A172 (cell line): ENCODE measurements at places on chromosomes 12 and 14. TPM values are rescaled to one million over a fixed set of nuclear protein-coding genes. Genes with fewer than 3 reads are reported as not detected.

DNA sequence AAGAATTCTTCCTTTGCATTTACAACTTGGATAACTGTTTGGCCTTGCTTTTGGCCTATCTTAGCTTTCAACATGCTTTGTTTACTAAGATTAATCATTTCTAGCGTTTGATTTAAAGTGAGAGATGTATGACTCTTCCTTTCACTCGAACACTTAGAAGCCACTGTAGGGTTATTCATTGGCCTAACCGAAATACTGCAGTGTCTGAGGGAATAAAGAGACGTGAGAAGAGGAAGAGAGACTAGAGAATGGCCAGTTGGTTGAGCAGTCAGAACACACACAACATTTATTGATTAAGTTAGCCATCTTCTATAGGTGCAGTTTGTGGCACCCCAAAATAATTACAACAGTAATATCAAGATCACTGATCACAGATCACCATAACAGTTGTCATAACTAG is 62.3 kb upstream of the CCDC175 start:
- DNase-seq, result no peak

GRCh38 chr14:48452437-48452995 is 777.1 kb upstream of the MDGA2 start:
- no peak for DNase-seq

- DNase-seq, result no peak
These were observed 212.6 kb downstream of the PTPRO start for GRCh38 chr12:15534874-15535273.

GRCh38 chr14:96195441-96196081 is 9.1 kb upstream of the BDKRB2 start:
- DNase-seq, result no peak

- no peak for DNase-seq
These were observed 143.8 kb downstream of the ADGRD1 start for GRCh38 chr12:131097202-131098177.

- DNase-seq, result peak; percentile 46
These were observed 5.5 kb upstream of the GPR68 start for GRCh38 chr14:91249841-91250616.

DNA sequence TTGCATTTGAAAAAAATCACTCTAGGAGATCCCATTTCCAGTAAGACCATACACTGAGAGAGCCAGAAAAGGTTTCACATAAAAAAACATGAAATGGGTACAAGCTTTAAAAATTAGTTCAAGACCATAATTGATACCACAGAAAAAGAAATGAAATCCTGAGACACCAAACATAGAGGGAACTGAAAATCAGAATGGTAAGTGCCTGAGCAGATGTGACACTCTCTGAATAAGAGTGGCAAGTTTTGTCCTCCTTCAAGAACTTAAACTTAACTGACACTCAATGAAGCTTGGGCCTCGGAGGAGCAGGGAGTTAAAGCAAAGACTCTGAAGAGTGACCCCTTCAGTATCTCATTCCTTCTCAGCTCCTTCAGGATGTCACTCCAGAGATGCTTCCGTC is 23.2 kb upstream of the PTGDR start:
- DNase-seq, result no peak

DNA sequence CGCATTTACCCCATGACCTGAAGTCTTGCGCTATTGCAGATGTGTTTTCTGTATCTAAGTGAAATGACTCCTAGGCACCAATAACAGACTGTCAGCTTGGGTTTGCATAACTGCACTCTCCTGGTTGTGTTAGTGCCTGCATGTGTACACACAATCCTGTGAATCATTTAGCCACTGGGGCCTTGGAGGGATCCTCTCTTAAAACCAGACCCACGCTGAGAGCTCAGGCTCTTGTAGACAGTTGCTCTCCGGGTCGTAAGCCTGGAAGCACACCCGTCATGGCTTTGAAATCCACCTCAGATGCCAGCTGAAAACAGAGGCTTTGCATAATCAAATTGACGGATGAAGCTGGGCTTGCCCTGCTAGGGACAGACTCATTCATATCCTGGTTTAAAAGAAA is 79.2 kb upstream of the RBM19 start:
- no peak for DNase-seq

DNA sequence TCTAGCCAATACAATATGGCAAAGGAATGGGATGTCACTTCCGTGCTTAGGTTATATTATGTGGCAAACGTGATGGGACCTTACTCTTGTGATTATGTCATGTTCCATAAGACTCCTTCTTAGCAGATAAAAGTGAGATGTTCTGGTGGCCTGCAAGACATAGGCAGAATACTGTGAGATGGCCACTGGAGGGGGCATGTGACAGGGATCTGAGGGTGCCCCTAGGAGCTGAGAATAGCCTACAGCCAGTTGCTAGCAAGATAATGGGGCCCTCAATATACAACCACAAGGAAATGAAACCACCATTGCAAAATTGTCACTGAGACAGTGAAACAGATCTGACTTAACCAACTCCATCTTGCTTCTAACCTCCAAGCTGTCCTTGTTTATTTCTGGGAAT is 151.4 kb upstream of the SSTR1 start:
- DNase-seq, result no peak

DNA sequence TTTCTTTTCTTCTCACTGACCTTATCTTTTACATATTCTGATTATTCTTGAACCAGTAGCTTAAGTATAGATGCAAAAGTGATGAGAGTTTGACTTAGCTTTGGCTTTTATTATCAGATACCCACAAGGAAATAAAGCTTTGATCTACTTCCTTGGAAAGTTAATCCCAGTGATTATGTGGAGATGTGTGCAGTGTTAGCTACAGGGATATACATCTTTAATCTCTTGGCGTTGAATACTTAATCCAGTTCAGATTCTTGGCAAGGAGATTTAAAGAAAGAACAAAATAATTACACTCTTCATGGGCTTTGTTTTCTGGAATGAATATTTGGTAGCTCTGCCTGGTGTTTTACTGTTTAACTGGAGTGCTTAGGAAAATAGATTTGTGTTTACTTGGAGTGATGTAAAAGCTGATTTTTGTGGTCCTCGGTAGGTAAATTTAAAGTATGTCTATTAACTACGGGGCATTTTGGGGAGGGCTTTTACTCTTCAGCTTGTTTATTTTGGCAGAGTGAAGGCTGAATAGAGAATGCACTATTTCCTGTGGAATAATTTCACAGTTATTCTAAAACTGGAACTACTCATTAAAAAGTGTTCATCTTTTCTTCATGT is 150.1 kb upstream of the LRIG3 start:
- DNase-seq, result no peak

FITM1 gene
- total RNA-seq, result not detected in 2 replicates

DNA sequence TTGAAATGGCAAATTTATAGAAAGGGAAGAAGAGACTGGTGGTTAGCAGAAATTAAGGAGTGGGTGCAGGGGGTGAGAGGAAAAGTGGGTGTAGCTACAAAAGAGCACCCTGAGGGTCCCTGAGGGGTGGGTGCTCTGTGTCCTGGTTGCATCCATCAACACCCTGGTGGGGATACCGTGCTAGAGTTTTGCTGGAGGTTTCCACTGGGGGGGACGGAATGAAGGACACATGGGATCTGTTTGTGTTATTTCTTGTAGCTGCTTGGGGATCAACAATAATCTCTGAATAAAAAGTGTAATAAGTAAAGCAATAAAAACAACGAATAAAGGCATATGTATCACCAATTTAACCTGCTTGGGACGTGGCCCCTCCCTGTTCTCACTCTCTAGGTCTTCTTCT is 175.3 kb downstream of the KIF26A start:
- DNase-seq, result no peak

- DNase-seq, result peak; percentile 4
These were observed 60.8 kb upstream of the EVL start for GRCh38 chr14:100004392-100004791.

SYNE3 gene
- total RNA-seq, result 0.14 and 0.91 TPM in 2 replicates

DNA sequence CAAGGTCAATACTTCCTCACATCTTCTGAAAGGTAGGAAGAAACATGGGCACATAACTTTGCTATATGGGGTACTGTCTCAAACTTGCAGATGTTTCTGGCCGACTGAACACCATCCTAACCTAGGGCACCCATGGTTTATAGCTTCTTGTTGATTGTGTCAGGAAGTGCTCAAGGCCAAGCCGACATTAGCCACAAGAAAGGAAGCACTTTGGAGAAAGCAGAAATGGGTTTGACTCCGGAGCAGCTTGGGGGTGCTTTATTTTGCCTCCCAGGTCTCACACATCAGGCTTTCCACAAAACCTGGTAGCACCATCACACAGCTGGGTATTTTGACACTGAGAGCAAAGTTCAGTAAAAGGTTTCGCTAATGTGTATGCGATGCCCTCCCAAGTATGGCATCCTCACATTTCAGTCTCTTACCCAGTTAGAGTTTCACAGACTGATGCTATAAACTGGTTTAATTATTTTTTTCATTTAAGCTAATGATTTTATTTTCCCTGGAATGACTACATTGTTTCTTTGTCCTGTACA is 25.2 kb upstream of the BHLHE41 start:
- DNase-seq, result no peak

- peak; percentile 42 for DNase-seq
These were observed 20.5 kb upstream of the FAM181A start for GRCh38 chr14:93906341-93907329.

DNA sequence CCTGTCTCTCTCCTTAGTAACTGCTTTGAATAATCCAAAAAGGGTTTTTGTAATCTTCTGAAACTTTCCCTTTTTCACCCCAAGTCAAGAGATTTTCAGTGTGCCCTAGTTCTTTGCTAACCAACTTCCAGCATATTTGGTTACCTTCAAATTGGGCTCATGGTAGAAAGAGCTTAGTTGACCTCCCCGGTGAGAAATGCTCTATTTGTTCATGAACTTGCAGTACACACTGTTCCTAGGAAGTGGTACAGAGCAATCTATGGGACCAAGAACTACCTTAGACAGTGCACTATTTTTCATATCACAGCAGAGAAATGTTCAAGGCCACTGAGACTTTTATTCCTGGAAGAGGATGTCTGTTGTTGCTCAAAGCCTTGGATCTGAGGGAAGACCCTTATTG is 1.7 kb downstream of the USP5 start:
- DNase-seq, result no peak

DNA sequence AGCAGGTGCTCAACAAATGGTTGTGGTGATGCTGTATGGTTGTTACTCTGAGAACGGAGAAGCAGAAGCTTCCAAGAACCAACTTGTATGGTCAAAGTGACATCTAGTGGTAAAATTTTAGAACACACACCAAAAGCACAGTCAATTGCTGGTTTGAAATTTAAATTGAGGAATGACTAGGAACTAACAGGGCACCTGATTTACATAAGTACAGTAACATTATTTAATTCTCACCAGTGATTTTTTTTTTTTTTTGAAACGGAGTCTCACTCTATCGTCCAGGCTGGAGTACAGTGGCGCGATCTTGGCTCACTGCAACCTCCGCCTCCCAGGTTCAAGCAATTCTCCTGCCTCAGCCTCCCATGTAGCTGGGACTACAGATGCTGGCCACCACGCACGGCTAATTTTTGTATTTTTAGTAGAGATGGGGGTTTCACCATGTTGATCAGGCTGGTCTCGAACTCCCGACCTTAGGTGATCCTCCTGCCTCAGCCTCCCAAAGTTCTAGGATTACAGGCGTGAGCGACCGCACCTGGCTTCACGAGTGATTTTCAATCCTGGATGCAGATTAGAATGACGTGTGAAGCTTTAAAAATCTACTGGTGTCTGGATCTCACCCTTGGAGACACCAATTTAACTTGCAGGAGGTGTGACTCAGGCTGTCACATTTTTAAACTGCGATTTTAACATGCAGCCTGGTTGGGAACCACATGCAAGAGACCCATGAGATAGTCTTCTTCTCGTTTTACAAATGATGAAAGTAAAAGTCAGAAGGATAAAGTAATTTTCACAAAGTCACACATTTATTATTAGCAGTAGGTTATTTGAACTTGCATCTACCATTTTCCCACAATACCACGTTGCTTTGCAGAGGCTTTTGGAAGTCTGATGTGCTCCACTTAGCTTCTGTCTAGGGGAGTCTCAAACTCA is 14.1 kb upstream of the NUMB start:
- peak; percentile 66 for DNase-seq

CIROP gene
- total RNA-seq, result not detected in 2 replicates
